ENCODE measurements at places on chromosomes 6 and 20.

DNA sequence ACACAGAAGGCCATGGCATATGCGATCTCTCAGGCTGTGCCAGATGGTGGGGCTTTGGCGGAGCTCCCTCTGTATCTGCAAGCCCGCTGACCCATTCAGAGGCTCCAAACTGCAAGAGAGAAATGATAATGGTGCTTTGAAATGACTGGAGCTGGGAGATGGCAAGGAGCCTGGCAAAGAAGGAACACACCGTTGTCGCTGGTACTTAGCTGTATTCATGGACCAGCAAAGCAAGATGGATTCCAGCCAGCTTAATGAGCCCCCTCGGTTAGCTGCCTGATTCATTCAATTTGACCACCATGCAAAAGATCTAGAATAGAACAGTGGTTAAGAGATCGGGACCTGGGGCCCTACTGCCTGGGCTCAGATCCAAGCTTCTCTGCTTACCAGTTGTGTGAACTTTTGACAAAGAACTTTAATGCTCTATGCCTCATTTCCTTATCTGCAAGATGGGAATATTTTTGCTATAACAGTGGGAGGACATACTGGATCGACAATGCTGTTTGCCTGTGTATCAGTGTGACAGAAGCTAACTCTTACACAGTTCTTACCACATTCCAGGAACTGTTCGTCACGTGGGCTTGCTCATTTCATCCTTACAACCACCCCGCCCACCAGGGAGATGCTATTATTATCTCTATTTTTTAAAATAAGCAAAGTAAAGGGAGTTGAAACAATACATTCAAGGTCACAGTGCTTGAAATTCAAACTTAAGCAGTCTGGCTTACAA, 317.8 kb upstream of the SULF2 start:
- no peak for DNase-seq

GRCh38 chr6:107977283-107977682, 19.3 kb upstream of the SEC63 start:
- no peak for DNase-seq

DNA sequence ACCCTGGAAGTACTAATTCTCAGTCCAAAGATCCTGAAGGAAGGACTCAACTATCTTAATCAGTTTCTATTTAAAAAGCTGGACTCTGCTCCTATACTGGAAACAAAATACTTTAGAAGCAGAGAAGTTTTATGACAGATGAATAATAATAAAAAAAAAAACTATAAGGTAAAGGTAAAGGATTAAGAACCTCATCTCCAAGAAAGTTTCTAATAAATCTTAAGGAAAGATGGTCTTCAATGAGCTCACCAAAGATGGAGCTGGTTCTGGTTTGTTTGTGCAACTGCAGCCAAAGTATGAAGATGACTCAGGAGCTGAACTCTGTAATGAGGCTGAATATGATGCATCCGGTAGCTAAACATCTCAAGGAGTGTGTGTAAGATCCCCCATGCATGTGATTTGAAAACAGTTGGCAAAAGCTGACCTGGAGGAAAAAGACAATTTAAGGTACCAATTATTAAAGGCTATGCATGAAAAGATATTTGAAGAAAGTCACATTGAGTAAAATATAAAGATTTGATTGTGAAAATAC, 25.2 kb downstream of the MED23 start:
- peak; percentile 78 for DNase-seq

GRCh38 chr20:18794428-18794787, 19.2 kb upstream of the SCP2D1 start:
- no peak for DNase-seq

DNA sequence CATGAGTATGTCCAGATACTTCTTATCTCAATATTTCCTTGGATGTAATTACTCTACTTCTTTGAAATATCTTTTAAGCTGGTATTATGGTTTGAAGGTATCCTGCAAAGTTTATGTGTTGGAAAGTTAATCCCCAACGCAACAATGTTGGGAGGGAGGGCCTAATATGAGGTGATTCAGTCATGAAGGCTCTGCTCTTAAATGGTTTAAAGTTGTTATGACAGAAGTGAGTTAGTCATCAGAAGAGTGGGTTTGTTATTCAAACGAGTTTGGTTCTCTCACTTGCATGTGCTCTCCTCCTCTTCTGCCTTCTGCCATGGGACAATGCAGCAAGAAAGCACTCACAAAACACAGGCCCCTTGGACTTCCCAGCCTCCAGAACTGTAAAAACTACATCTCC, 176.3 kb downstream of the KCNQ5 start:
- DNase-seq, result peak; percentile 55

Data from Daoy (cell line).